ENCODE measurements at places on chromosomes 3 and 15.

- no peak for DNase-seq
Observed at GRCh38 chr3:127709320-127710060, 36.7 kb downstream of the ABTB1 start.

DNA sequence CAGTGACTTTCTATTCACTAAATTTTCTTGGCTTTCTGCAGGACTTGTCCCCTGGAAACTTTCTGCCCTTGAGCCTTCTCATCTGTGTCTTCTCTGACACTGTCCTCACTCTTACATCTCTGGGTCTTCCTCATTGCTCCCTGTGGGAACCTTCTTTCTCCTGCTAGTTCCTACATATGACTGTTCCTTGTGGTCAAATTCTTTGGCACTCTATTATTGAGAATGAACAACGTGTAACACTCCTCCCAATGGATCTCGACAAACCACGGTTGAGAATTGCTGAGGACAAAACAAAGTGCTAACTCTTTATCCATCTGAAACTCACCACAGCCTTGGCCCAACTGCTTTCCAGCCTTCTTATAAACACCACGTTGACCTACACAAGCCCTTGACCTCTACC, 3.5 kb upstream of the FAM81A start:
- no peak for DNase-seq

DNA sequence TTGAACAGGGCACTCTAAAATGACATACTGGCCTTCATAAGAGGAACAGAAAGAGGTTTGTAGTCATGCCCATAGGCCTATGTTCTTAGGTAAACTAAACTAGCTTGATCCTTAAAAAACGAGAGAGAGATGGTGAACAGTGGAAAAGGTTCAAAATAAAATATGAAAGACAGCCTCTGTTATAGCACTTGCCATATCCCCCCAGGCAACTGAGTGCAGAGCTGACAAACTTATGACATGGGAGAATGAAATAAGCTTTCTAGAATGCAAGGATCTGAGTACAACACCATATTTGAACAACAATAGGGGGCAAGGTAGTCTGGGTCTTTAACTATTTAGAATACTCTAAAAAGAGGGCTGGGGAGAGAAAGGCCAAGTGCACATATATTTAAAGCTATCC, 700.6 kb upstream of the CFAP20DC start:
- no peak for DNase-seq

- no peak for DNase-seq
Observed at GRCh38 chr3:139117883-139118760, 73.4 kb upstream of the PRR23C start.
